ENCODE measurements at places on chromosomes 16 and 17. TPM values are rescaled to one million over a fixed set of nuclear protein-coding genes. Genes with fewer than 3 reads are reported as not detected.

SLC35G3 gene
- total RNA-seq: not detected

GRCh38 chr17:14354807-14355206 lies 53.9 kb downstream of the HS3ST3B1 start:
- DNase-seq: no peak

DNA sequence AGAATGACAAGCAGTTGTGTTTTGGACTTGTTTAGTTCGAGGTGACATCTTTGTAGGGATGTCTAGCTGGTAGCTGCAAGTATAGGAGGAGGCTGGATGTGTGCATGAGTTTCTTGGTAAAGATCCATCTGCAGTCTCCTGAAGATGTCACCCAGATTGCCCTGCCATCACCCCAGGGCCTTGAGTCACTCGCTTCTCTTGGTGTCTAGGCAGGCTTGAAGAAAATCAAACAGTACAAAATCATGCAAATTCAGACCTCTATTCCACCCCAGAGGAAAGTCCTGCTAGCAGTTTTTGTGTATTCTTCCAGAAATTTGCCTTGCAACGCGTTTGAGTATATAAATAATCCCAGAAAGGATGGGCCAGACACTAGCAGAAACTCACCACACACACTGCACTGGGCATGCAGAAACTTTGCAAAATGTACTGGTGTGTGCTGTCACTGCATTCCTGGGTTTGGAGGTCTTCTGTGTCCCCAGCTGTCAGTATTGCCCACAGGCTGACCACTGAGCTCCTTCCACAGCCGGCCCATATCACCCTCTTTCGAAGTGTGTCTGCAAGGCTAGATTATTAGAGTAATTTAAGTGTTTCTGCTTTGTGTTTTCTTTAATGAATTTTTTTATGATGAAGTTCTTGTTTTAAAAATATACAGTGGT lies 51.5 kb downstream of the TENT4B start:
- DNase-seq: no peak

GRCh38 chr16:19698480-19699465 lies 19.3 kb downstream of the KNOP1 start:
- no peak for DNase-seq

GRCh38 chr17:75124819-75125162 lies 6.8 kb downstream of the NT5C start:
- DNase-seq: no peak

EPN3 gene
- total RNA-seq: not detected

DNA sequence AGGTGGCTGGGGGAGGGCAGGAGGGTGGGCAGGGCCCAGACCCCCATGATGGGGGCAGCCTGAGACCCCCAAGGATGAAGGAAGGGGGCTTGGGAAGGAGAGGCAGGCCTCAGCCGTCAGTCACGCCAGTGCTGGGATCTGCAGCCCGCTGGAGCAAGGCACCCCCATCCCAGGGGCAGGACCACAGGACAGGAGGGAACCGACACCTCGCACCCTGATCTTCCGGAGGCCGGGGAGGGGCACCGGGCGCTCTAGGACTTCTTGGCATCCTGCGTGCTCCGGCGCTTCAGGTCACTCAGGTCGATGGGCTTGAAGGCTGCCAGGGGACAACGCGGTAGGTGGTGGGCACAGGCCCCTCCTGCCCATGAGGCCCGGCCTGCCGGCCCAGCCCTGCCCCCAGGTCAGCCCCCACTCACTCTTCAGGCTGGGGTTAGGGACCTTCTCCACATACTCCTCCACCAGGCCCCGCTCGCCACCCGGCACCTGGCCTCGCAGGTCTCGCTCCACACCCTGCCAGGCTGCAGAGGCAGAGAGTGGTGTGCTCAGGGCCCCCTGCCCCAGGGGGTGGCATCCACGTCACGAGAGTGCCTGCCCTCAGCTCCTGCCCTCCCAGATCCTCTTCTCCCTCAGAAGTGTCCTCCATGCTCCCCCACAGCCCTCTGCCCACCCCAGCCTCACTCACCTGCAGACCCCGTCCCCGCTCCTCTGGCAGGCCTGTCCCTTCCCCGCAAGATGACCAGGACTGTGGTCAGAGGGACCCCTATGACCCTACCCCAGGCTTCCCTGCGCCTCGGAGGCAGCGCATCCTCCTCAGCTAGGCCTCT lies 9.9 kb downstream of the MCRIP1 start:
- no peak for DNase-seq

GRCh38 chr17:42819939-42820535 lies 4.0 kb downstream of the BECN1 start:
- no peak for DNase-seq

GRCh38 chr17:77774182-77774581 lies 184.3 kb upstream of the TNRC6C start:
- no peak for DNase-seq

DNA sequence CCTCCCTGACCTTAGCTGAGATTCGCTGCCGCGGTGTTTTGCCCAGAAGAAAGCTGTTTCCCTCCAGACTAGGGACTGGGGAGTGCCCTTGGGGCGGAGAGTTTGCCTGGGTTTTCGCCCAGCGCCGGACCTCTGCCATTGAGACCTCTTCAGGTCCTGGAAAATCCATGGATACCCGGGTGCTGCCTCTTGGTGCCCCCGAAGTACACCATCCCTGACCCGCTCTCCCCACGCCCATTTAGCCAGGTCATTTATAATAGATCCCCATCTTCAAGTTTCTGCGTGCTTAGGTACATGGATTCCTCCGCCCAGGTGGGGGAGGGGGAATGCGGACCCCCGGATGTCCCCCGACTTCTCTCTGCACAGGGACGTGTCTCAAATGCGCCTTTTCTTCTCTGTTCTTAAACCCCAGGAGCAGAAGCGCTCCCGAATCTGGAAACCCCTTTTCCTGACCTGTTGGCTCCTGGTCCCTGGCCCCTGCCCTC lies 15.0 kb upstream of the CBX8 start:
- no peak for DNase-seq

GRCh38 chr16:56747486-56748045 lies 17.6 kb downstream of the NUP93 start:
- no peak for DNase-seq

KRT12 gene
- not detected for total RNA-seq

- no peak for DNase-seq
Observed at GRCh38 chr17:81460856-81461460, 51.6 kb downstream of the ACTG1 start.

DNA sequence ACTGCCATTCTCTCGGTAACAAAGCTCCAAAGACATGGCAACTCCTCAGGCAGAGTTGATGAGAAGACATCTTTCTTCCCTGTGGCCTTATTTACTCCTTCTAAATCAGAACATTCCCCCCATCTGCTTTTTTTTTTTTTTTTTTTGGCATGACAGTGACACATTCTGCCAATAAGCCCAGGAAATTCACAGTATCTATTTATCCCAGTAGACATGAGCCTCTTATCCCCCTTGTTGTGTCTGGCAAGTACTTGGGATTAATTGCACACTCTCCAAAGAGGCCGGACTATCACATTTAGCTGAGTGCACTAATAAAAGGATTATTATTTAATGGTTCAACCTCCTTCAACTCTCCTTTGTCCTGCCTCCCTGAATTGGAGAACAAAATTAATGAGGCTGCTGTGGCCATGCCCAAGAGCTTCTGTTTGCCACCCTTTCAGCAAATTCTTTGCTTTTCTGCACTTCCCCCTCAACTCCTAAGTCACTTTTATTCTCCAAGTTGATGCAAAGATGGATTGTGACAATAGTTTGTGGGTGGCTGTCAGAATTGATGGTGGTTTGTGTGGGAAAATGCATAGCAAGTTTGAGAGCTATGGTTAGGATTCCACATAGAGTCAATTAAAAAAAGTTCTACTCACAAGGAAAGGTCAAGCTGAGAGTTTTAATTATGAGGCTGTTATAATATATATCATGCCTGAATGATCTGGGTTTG lies 47.2 kb downstream of the GPR139 start:
- DNase-seq: no peak

DUXB gene
- total RNA-seq: not detected
